ENCODE measurements at places on chromosomes 12 and 14.

DNA sequence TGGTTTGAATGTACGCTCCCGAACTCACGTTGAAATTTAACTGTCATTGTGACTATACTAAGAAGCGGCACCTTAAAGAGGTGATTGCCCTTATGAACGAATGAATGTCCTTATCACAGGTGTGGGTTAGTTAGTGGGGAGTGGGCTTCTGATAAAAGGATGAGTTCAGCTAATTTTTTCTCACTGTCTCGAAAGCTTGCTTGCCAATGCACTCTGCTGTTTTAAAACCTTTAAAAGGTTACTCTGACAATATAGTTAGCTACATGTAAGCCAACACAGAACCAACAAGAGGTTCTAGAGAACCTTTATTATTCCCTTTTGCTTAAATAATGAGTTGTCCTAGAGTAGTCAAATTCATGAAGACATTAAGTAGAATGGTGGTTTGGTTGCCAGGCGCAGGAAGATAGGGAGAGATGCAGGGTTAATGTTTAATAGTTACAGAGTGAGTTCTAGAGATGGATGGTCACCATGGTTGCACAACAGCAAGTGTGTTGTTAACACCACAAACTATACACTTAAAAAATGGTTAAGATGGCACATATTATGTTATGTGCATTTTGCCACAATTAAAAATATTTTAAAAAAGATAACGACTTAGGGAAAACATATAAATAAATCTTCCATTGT lies 26.3 kb downstream of the RTN1 start:
- no peak for DNase-seq

- no peak for DNase-seq
These were observed 292.3 kb upstream of the E2F7 start for GRCh38 chr12:77357655-77358054.

DNA sequence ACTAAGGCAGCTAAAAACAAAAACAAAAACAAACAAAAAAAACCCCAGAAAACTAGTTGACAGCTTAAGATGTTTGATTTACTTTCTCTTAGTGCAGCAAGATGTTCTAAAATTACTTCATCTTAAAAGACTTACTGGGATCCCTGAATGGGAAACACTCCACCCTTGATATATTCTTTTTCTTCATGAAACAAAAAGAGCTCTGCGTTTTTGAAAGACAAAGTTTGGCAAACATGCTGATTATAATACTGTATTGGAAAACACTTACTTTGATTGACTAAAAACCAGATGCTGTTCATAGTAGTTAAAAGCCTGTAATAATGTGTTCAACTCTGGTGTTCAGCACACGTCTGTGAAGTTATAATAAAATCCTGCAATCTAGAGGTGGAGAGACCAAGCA lies 136.8 kb downstream of the SRGAP1 start:
- DNase-seq, result no peak

- no peak for DNase-seq
These were observed 16.0 kb downstream of the VSX2 start for GRCh38 chr14:74255281-74255680.

- no peak for DNase-seq
These were observed 100.8 kb downstream of the GRIN2B start for GRCh38 chr12:13880613-13881012.

- DNase-seq, result no peak
These were observed 15.1 kb downstream of the FRMD6 start for GRCh38 chr14:51666826-51667225.

- no peak for DNase-seq
These were observed 83.4 kb downstream of the PDE3A start for GRCh38 chr12:20451761-20452160.

DNA sequence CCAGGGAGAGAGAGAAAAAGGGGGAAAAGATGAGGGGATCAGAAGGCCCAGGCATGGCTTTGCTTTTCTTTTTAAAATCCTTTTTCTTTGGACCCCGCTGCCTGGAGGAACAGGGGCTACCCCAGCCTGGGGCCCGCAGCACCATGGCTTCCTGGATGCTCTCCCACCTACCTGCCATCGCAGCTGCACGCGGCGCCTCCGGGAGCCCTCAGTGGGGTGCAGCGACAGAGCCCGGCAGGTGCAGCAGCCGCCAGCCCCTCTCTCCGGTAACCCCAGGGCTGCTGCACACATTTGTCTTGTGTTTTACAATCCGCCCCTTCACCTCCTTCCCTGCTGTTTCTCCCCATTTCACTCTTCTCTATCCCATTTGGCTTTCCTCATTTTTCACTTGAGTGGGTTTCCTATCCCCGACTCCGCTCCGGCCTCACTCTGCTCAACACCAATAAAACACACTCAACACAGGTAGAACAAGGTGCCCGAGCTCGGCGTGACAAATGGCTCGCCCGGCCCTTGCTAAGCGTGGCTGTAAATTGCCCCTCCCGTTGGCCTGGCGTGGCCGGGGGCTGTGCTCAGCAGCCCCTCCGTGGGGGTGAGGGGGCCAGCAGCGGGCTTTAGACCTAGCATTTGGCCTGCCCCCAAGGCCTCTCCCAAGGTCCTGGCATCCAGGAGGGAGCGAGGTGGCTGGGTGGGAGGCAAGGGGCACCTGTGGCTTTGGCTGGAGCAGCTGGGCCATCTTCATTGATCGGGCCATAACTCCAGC lies 52.6 kb upstream of the GPATCH2L start:
- DNase-seq, result no peak

Measured in lung microvascular endothelial cell (primary cell).